CD8-positive, alpha-beta memory T cell (primary cell): ENCODE measurements at places on chromosomes 2 and 18.

DNA sequence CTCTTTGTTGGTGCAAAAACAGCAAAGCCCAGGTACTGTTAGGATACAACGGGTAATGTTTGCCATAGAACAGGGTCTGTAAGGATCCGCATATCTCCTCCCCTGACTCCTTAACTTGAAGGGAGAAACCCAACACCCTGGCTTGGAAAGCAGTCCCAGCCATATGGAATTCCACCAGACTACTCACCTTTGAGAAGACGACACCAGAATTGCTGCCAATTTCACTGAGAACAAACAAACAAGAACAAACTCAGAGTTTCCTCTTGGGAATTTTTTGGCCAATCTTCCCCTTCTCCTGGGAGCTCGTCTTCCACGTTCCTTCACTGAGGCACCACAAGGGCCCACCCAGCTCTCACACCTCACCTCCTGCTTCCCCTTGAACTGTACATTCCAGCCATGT, 29.2 kb downstream of the CAPN14 start:
- DNase-seq: no peak

- DNase-seq: no peak
Measured at GRCh38 chr2:240033330-240033678, 3.1 kb upstream of the OR6B2 start.

DNA sequence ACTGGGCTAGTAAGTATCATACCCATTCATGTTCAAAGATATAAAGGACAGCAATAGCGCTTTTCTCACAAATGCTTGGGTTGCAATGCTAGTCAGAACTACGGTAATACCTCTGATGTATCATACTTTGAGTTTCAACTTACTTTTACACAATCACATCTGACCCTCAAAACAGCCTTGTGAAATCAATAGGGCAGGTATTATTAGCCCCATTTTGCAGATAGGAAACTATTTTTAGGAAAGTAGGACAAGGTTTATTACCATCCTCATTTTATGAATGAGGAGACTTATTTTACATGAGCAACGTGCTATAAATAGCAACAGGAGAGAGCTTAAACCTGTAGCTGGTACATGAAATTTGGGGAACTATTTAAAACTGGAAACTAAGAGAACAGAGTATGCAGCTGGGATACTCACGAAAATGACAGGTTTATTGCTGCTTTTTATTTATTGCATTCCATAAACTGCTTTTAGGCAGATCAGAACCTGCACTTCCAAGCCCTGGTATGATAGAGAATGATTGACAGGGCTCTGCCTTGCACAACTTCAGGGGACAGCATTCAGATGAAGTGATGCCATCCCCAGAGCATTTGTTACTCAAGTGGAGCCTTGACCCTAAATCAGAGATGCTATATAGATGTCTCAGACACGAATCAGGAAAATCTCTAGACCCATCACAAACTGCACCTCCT, 42.4 kb upstream of the PPM1B start:
- no peak for DNase-seq

DNA sequence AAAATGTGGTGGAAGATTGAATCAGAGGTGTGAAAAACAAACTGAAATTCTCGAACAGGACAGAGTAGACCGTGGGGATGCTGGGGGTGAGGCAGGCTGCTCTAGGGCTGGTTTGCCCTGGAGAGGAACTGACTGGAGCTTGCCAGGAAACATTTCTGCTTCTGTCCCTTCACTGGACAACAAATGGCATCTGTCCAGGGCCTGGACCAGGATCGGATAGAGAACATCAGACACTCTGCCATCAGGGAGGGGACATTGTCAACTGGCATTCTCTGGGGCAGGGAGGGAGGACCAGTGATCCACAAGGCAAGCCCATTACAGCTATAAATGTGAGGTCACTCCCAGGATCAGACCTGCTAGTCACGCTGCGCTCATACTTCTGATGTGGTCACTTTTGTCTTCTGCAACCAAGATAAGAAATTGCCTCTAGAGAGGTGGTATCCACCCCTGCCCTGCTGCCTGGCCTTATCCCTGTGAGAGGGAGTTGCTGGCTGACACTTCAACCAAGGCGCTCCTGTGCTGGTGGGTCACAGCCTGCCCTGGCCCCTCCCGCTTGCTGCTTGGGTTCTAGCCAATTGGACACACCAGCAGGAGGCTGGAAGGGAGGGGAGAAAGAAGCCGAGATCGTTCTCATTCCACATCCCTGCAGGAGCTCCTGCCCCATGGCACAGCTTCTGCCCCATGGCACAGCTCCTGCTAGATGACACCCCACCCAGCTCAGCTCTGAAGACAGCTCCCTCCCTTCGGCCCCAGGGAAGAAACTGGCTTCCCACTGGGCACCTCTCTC, 8.7 kb downstream of the NPPC start:
- DNase-seq: no peak

DNA sequence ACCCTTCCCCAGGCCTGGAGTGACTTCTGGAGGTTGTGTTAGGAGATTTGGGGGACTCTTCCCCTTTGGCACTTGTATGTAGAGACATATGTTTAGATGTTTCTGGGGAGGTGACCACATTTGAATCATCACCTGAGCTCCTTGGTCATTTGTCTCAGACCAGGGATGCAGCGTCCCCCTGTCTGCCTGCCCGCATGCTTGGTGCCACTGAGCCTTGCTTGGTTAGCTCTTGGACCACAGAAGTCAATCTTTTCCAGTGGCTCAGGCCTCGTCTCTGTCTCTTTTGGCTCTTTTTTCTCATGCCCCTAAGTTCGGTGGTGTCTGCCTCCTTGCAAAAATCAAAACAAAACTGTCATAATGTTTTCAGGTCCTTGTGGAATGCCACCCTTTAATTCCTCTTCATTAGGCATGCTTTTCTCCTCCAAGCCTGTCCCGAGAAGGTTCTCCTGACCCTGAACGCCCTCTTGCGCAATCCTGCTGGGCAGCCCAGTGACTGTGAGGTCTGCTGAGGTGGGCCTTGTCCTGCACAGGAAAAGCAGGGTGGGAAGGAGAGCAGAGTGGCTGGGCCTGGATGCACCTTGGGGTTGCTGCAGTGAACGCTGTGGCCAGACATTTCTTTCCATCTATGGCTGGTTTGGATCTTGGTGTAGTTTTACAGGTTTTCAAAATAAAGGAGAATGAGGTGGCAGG, 24.9 kb downstream of the GLI2 start:
- no peak for DNase-seq
